ENCODE measurements at places on chromosomes 7 and 10.

DNA sequence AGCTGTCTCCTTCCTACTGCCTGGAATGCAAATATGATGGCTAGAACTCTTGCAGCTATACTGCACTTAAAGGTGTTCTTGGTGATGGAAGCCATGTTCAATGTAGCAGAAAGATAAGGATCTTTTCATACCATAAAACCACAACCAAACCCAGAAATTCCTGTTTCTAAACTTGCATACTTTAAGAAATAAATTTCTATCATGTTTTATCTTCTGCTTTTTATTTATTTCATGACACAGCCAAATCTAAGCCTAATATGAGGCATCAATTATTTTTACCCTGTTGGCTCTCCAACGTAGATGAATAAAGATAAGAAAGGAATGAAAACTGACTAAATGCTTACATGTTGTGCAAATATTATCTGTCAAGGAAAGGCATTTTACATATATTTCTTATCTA, 224.1 kb downstream of the DOCK4 start:
- peak; percentile 23 for DNase-seq

- DNase-seq = no peak
Observed at GRCh38 chr10:128642502-128642901, 516.3 kb upstream of the MKI67 start.

- no peak for DNase-seq
Observed at GRCh38 chr7:44631458-44632115, 25.2 kb downstream of the OGDH start.

- DNase-seq = no peak
Observed at GRCh38 chr10:11161096-11161495, 143.4 kb downstream of the CELF2 start.

- peak; percentile 54 for DNase-seq
Observed at GRCh38 chr7:98753989-98754479, 115.8 kb downstream of the TMEM130 start.

- no peak for DNase-seq
Observed at GRCh38 chr7:30556840-30557239, 37.8 kb upstream of the GARS1 start.

GRCh38 chr7:90594751-90595317, 1.3 kb upstream of the CDK14 start:
- DNase-seq = no peak

GRCh38 chr7:157271315-157271990, 65.4 kb upstream of the DNAJB6 start:
- no peak for DNase-seq

DNA sequence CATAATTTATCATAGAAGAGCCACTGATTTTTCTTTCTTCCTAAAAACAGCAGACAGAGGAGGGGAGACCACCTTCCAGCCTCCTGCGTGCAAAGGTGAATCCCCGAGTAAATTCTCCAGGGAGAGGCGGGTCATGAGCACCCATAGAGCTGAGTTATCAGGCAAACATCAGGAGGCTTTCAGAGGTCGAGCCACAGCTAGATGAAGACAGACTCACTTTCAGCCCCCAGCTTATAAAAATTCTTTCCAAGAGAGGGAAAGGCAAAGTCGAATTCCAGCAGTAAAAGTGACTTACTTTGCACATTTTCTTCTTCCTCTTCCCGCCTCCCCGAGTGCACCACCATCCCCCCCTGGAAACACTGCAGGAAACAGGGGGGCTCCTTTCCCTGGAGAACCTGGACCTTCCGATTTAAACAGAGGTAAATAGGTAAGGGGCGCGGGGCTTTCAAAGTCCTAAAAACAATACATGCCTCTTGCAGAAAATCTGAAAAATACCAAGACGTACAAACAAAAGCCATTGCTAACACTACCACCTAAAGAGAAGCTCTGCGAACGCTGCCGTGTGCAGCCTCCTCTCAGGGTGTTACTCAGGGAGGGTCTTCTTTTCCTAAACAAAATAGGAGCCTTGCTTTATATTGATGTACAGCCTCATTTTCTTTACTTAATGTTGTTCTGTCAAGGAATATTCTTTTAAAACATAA, 163.8 kb downstream of the SVIL start:
- DNase-seq = no peak

DNA sequence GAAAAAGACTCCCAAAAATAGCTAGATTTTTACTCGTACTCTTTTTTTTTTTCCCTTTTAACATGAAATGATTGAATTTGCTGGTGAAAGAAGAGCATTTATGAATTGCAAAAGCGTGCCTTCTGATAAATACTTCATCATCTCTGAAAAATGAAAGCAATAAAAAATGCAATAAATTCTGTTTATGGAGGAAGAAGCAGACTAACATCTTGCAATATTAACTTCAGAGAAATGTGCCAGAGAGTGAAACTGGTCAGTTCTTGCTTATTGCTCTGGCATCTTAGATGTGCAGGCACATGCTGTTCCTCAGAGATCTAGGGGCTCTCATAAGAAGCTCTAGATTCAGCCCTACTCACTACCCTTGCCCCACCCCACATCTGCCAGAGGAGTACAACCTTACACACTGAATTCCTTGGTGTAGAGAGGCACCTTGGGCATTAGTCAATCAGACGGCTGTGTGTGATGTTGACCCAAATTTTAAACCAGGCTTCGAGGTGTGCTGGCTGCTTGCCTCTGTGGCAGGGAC, 891.1 kb upstream of the GHITM start:
- no peak for DNase-seq

- no peak for DNase-seq
Observed at GRCh38 chr10:130301021-130301892, 165.1 kb downstream of the GLRX3 start.

GRCh38 chr7:92785923-92786322, 50.5 kb downstream of the CDK6 start:
- DNase-seq = no peak

- peak; percentile 83 for DNase-seq
Observed at GRCh38 chr10:23158370-23158769, 33.7 kb upstream of the PTF1A start.

GRCh38 chr10:73559590-73559989, 31.6 kb downstream of the USP54 start:
- no peak for DNase-seq

GRCh38 chr10:10492420-10492819, 525.3 kb upstream of the CELF2 start:
- no peak for DNase-seq

DNA sequence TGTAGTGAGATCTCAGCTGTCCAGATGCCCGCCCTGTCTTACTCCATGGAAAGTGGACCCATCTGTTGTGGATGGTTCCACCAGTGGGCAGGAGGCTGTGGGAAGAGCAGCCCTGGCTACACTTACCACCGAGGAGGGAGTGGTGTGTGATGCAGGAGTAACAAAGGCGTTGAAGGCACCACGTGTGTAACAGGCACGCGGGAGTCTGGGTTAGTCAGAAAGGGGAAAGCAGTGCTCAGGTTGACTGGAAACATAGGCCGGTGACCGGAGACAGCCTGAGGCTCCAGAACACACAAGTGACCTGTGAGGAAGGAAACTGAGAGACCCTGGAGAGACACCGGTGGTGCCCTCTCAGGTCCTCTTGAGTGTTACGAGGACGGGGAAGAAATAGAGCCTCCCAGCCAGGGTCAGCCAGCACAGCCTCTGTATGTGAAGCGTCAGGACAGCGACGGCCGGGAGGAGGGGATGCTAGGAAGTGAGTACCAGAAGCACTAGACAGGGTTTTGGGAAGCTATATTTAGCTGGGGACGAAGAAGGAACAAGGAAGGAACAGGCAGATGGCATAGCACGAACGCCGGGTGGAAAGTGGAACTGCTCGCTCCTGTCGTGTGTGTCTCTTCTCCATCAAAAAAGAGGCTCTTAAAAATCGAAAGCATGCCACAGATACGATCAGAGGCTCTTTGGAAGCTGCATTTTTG, 51.7 kb downstream of the DAGLB start:
- no peak for DNase-seq

GRCh38 chr10:15754937-15755336, 35.2 kb upstream of the ITGA8 start:
- DNase-seq = no peak

DNA sequence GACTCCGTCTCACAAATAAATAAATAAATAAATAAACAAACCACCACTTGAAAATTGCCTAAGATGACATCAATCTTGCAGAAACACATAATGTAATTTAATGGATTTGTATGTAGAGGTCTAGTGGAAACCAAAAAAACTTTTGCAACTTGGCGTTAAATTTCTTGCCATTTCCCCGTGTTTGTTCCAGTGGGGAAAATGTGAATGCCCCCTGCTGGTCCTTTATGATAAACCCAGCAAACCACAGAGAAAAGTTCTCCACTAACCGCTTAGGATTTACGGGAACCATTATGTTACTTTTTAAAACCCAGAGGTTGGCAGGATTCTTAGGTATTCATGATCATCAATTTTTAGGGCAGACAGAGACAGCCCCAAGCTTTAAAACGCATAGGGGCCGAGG, 32.5 kb downstream of the LAMB4 start:
- DNase-seq = peak; percentile 69

DNA sequence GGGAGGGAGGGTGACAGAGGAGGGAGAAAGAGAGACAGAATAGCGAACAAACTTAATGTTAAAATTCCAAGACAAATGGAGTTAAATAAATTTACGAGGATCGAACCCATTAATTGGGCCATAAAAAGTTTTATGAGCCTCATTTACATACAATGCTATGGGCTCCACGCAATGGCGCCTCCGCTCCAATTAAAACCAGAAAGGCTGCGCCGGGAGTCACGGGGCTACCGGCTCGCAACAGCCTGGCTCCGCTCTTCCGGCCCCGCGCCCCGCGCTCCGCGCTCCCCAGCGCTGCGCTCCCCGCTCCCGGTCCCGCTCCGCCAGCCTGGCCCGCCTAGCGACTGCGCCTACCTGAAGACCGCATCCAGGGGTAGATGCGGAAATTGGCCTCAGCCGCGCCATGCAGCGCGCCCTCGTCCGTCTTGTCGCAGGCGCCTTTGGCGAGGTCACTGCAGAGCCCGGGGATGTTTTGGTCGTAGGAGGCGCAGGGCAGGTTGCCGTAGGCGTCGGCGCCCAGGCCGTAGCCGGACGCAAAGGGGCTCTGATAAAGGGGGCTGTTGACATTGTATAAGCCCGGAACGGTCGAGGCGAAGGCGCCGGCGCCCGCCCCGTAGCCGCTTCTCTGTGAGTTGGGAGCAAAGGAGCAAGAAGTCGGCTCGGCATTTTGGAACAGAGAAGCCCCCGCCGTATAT, 513 bp downstream of the HOXA7 start:
- DNase-seq = no peak

GRCh38 chr7:7701527-7701926, 16.9 kb downstream of the RPA3 start:
- DNase-seq = no peak
